Activated T-helper 2 cell treated with anti-CD3 and anti-CD28 coated beads, Interferon-gamma antibody, Interleukin-2, Interleukin-4, amounts not matched to agents 10 μg/mL and 5 μg/mL and 100 μg/mL, durations not matched to agents 14 hours and 24 hours and 36 hours (primary cell): ENCODE measurements at places on chromosomes 1 and 21.

DNA sequence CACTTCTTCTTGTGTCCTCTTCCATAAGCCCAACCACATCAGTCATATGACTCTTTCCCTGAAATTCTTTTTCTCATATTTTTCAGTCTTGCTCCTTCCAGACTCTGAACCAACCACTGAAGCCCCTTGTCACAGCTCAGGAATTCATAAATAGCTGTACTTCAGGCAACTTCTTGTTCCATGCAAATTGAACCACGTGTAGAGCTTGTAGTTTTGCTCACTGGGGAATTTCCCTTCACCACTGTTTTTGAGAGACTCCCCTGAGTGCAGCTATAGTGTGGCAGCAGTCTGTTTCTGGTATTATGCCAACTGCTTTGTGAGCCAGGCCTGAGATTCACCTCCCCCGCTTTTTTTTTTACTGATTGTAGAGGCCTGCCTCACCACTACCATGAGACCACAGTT lies 150.3 kb upstream of the SPAG17 start:
- DNase-seq: no peak

DNA sequence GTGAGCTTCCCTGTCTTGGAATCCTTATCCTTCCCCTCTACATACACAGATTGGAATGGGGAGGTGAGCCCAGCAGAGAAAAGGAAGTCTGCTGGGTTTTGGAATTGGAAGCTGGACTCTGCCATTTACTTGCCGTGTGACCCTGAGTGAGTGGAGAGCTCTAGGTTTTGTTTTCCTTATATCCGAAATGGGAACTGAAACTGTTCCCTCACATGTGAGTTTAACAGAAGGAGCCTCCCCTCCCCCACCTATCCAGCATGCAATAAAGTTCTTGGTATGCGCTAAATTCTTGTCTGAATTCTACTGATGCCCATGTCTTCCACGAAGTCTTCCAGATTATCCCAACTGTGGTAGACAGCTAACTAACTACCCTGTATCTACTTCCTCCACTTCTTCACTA lies 58.7 kb downstream of the NENF start:
- DNase-seq: no peak

- no peak for DNase-seq
Measured at GRCh38 chr1:22339237-22339636, 112.4 kb upstream of the ZBTB40 start.

GRCh38 chr1:10867914-10868598 lies 71.6 kb upstream of the CASZ1 start:
- no peak for DNase-seq

GRCh38 chr1:162946701-162947100 lies 85.7 kb upstream of the CCDC190 start:
- no peak for DNase-seq

GRCh38 chr1:1243807-1244191 lies 2.7 kb downstream of the C1QTNF12 start:
- DNase-seq: no peak

GRCh38 chr1:244395965-244396364 lies 55.7 kb downstream of the ADSS2 start:
- DNase-seq: no peak

- DNase-seq: no peak
Measured at GRCh38 chr1:172135076-172135672, 285.3 kb upstream of the C1orf105 start.

- no peak for DNase-seq
Measured at GRCh38 chr1:212475151-212475550, 42.4 kb downstream of the NENF start.

DNA sequence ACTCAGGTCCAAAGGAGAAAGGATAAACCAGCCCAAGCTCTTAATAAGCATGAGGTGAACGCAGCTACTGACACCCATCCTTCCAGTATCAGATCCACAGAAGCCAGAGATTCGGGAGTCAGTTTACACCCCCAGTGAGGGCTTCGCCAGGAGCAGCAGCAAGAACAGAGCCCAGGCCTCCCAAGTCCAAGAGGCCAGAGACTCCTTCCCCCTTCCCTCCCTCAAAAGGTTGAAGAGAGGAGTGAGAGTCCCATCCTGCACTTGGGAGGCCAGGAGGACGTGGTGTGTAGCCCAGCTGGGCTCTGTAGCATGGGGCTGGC lies 72.8 kb downstream of the MRPL37 start:
- DNase-seq: no peak
